ENCODE measurements at places on chromosomes 12 and 14.

GRCh38 chr14:32200368-32201192 lies 1.3 kb upstream of the RNU6-7 start:
- no peak for DNase-seq

DNA sequence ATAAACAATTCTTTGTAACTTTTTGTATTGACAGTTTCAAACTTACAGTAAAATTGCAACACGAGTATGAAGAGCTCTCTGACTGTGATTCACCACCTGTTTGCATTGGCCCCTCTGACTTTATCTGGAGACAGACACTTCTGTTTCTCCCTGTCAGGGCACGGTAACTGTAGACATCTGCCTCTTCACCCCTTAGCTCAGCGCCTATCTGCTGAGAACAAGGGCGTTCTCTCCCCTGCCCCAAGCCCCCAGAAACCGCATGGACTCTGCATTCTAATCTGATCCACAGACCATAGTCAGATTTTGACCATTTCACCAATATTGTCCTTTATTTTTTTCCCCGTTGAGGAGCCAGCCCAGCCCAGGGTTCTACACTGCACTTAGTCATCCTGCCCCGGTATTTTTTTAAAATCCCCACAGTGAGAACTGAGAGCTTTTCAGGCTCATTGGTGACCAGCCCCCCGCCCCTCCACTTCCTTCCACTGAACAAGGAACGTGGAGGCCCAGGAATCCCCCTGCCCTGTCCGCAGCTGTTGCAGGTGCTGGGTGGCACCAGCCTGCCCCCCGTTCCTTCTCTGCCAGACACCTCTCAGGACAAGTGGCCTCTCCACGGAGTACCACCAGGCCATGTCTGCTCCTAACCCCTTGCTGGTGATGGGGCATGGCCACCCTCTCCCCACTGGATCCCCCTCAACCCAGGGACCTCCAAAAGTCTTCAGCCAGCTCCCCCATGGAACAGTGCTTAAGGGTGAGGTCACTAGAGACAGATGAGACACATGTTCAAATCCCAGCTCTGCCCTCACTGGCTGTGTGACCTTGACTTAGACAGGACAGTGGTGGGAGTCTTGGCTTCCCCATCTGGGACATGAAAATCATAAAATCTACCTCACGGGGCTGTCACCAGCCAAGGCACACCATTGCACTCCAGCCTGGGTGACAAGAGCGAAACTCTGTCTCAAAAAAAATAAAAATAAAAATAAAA lies 11.2 kb downstream of the RHOF start:
- DNase-seq, result no peak

DNA sequence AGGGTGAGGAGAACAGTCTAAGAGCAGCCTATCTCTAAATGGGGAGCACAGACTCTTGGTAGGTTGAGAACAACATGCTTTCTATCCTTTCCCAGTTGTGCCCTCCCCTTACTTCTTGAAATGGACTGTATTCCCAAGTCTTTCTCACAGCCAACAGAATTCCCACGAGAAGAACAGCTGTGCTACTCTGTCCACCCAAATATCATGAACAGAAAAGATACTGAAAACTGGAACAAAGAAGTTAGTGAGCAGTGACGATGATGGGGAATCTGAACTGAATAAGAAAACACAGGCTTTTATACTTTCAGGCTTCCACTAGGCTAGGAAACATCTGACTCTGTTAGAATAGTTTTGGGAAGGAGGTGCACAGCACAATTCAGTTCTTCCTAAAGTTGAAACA lies 3.4 kb downstream of the NACA start:
- no peak for DNase-seq

GRCh38 chr12:56080556-56081138 lies 682 bp downstream of the ERBB3 start:
- no peak for DNase-seq

DNA sequence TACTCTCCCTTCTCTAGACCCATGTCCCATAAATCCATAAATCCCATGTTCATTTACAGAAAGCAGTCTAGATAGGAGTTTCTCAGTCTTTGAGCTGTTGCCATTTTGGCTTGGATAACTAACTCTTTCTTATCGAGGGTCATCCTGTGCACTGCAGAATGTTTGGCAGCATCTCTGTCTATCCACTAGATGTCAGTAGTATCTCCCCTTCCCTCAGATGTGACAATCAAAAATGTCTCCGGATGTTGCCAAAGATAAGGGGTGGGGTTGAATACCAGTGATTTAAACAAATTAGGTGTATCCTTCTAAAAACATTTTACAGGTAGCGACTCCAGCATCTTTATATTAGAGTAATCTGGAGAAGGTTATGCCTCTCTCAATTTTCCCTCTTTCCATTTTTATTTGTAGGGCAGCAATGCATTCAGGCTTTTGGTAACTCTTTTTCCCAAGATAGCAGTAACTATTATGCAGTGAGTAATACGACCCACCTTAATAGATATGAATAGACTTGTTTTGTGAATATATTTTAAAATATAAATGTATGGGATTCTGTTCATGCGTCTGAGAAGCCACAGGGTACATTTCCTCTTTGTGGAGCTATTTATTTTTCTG lies 100.7 kb downstream of the LRRK2 start:
- no peak for DNase-seq

GRCh38 chr12:95701275-95701674 lies 89.3 kb downstream of the NTN4 start:
- DNase-seq, result no peak

DNA sequence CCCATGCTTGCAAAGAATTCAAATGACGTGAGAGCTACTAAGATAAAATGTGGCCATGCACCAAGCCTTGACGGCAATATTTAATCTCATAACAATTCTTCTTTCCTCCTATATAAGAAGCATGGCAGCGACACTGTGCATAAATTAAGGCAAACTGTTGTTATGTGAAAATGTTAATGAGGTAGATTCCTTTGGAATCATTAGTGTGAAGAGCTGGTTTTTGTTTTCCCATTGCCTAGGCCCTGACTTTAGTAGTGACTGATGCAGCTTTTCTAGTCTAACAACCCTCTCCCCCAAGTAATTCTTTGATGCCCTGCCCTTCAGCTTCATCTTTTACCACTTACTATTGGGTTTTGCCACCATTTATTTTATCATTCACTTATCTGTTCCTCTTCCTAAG lies 10.6 kb upstream of the PSEN1 start:
- no peak for DNase-seq

GRCh38 chr12:75923964-75924666 lies 107.5 kb downstream of the PHLDA1 start:
- DNase-seq, result no peak

- no peak for DNase-seq
Observed at GRCh38 chr12:12810553-12811021, 2.6 kb upstream of the DDX47 start.

- DNase-seq, result no peak
Observed at GRCh38 chr12:26705851-26706250, 127.1 kb downstream of the ITPR2 start.

DNA sequence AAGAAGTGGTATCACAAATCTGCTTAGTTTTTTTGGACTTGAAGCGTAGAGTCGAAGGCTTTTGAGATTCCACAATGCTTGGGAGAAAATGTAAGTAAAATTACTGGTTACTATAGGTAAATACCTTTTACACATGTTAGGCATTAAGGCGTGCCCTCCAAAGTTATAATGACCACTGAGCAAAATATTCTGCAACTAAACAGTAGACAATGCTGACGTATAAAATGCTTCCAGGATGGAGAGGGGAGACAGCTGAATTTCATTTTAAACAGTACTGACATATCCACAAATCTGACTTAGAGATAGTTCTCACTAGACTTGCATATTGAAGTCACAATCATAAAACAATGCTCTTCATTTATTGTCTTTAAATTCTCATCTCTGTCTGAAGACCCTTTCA lies 144.5 kb upstream of the DCN start:
- DNase-seq, result no peak

DNA sequence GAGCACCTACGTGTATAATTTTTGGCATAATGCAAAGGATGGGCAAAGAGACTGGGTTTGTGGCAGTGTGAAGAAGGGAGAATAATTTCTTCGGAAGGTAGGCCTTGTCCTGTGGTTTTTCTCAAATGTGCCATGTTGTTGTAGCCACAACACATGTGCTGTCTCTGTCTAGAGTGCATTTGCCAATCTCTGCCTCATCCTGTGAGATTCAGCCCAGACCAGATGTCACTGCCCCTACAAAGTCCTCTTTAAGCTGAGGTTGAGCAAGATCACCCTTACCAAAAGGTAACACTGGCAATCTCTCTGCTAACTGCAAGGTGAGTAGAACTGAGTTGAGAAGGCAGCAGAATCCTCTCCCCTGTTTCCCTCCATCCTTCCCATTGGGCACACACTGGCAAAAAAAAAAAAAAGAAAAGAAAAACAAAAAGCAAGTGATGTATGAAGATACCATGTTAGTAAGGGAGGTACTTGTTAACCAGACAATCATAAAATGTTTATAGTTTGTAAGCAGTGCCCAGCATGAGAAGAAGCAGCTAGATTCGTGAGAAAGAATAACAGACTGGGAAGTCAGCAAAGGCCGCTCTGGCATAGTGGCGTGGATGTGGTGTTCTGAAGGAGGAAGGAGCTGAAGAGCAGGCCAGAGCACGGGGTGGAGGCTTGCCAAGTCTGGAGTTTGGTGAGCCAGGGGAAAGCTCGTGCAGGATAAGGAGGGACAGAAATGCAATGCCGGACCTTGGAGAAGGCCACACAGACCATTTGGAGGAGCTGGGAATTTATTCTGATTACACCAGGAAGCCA lies 18.9 kb downstream of the DYRK2 start:
- DNase-seq, result no peak
